ENCODE measurements at places on chromosomes 4 and X. TPM values are rescaled to one million over a fixed set of nuclear protein-coding genes. Genes with fewer than 3 reads are reported as not detected.

Gene USP26
- not detected for total RNA-seq

- DNase-seq, result no peak
These were observed 23.1 kb upstream of the KLHL2 start for GRCh38 chr4:165184220-165184619.

GRCh38 chr4:11214281-11214680 lies 214.4 kb downstream of the HS3ST1 start:
- no peak for DNase-seq

GRCh38 chrX:29561417-29561816 lies 653.9 kb upstream of the MAGEB2 start:
- peak; percentile 2 for DNase-seq

DNA sequence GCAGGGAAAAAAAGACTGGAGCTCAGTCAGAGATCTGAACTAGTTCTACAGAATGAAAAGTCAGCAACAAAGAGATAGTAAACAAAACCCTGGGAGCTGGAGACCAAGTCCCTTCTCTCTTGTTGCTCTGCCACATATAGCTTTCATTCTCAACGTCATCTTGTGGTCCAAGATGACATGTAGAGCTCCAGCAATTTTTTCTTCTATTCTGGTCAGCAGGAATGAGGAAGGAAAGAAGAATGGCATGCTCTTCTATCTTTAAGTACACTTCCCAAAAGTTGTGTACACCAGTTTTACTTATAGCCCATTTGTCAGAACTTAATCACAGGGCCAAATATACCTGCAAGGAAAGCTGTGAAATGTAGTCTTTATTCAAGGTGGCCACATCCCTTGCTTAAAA lies 45.6 kb downstream of the RAP2C start:
- no peak for DNase-seq

- DNase-seq, result peak; percentile 47
These were observed 1.4 kb downstream of the SEL1L3 start for GRCh38 chr4:25861280-25861950.

Measured in IMR-90 (cell line).